Gastroesophageal sphincter (tissue), 4 donors: ENCODE measurements at places on chromosomes 7 and 10. TPM values are rescaled to one million over a fixed set of nuclear protein-coding genes. Genes with fewer than 3 reads are reported as not detected.

DNA sequence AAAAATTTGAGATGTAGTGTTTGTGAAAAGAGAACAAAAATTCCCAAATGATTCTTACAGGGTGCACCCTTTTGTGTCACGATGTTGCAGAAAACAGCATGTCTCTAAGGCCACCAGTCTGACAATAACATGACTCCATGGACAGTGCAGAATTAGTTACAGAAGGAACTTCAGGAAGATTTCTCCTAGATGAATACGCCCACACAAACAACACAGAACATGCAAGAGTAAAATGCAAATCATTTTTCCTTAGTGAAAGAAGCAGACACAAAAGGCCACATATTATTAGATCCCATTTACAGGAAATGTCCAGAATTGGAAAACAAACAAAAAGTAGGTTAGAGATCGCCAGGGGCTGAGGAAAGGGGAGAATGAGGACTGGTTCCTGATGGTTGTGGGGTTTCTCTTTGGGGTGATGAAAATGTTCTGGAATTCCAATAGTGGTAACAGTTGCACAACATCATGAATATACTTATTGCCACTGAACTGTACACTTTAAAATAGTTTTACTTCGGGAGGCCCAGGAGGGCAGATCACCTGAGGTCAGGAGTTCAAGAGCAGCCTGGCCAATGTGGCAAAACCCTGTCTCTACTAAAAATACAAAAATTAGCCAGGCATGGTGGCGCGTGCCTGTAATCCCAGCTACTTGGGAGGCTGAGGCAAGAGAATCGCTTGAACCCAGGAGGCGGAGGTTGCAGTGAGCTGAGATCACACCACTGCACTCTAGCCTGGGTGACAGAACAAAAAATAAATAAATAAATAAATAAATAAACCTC is 10.2 kb downstream of the ZC3HAV1 start:
- peaks cover 10% of the 10 kb centered on the region for H3K4me1 ChIP-seq
- ATAC-seq = no peak
- no peaks in the 10 kb centered on the region for H3K36me3 ChIP-seq

The SPDYE1 gene
- total RNA-seq = not detected

- ATAC-seq = no peak
- H3K4me1 ChIP-seq = no peaks in the 10 kb centered on the region
- no peaks in the 10 kb centered on the region for H3K36me3 ChIP-seq
- H3K27ac ChIP-seq = no peak overlapping the region
These were observed 40.4 kb upstream of the MGMT start for GRCh38 chr10:129426606-129427005.

The SH2B2 gene
- 8.0 TPM for total RNA-seq

DNA sequence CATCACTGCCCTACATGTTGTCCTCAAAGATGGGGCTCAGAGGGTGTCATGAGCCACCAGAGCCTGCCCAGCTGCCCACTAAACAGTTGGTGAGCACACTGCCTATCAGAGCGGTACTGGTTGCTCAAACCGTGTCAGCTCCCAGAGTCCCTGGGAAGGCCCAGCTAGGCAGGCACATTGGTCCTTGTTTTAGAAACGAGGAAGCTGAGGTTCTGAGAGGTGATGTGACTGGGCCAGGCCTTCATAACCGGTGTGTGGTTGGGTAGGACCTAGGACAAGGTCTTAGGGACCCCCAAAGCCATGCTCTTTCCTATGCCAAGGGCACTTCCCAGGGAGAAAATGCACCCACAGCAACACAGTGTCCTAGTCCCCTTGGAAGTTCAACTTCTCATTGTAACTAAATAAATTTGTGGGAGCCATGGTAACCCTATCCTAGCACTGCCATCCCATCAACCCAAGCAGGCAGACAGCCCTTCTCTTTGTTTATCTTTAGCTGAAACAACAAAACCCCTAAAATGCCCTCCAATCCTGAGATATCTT is 174.7 kb upstream of the PDE1C start:
- H3K4me3 ChIP-seq = no peak overlapping the region
- no peaks in the 10 kb centered on the region for H3K4me1 ChIP-seq
- no peak for ATAC-seq
- H3K27me3 ChIP-seq = peaks cover 9% of the 10 kb centered on the region

The DNAJC30 gene
- total RNA-seq = 9.3 TPM

- H3K27ac ChIP-seq = no peak overlapping the region
- no peaks in the 10 kb centered on the region for H3K36me3 ChIP-seq
- H3K4me3 ChIP-seq = no peak overlapping the region
- ATAC-seq = no peak
These were observed 135.0 kb downstream of the GATA3 start for GRCh38 chr10:8189458-8189857.
